ENCODE measurements at places on chromosomes 2 and 18. TPM values are rescaled to one million over a fixed set of nuclear protein-coding genes. Genes with fewer than 3 reads are reported as not detected.

The SOS1 gene
- polyA plus RNA-seq: 12.5 TPM

The RAB17 gene
- polyA plus RNA-seq: not detected

The IL1F10 gene
- polyA plus RNA-seq: not detected

The FHOD3 gene
- not detected for polyA plus RNA-seq

The SP110 gene
- 86.4 TPM for polyA plus RNA-seq

GRCh38 chr2:179661986-179662385 is 199.4 kb downstream of the ZNF385B start:
- DNase-seq: no peak

DNA sequence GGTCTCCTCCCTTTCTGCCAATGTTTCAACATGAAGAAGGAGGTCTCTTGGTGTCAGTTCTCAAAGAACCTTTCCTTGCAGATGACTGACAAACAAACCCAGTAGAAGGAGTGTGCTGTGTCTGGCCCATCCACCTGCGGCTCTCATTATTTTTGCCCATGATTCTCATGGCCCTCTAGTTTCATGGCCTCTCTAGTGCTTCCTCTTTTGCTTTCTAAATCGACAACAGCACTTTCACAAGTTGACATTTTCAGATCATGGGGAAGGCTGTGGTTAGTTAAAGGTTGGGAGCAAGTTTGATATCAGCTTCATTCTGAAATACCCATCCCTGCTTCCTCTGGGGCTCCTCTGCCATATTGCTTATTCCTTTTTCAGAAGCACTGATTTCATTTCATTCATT is 805.2 kb downstream of the SLC4A3 start:
- no peak for DNase-seq

DNA sequence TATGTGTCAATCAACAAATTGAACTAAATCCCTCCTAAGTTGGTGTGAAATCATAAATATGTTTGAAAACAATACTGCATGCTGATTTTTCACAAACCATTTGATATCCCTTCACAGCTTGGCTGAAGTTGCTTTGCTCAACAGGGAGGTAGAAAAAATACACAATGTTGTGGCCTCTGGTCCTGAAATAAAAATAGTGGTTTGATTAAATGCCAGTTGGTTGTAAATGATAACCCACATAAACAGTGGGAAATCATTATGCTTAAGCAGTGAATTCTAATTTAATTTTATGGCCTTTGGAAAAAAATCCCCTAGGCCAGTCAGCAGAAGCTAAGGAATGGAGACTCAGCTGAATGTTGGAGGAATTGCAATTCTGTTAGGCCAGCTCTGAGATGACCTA is 359.4 kb upstream of the CWC22 start:
- DNase-seq: no peak

- no peak for DNase-seq
These were observed 91.1 kb downstream of the RBMS1 start for GRCh38 chr2:160402501-160402900.

DNA sequence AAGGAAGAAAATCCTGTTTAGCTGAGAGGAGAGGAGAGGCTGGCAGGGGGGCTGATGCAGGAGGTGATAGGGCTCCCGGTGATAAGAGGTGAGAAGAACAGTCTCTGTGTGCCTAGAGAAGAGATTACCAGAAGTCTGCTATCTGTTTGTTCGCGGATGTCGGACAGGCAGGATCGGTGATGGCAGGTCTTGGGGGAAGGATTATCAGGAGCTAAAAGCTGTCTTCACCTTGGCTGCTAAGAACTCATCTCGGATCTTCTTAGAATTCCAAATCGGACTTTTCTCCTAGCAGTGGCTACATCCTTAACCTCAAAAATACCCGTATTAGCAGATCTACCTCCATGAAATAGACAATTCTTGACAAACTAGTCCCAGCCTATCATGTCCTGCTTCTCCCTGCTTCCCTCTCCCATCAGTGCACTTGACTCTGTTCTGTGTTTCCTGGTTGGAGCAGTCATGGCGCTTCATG is 282.1 kb upstream of the TRIB2 start:
- DNase-seq: no peak

GRCh38 chr2:96207073-96207773 is 1.4 kb downstream of the STARD7 start:
- DNase-seq: no peak

DNA sequence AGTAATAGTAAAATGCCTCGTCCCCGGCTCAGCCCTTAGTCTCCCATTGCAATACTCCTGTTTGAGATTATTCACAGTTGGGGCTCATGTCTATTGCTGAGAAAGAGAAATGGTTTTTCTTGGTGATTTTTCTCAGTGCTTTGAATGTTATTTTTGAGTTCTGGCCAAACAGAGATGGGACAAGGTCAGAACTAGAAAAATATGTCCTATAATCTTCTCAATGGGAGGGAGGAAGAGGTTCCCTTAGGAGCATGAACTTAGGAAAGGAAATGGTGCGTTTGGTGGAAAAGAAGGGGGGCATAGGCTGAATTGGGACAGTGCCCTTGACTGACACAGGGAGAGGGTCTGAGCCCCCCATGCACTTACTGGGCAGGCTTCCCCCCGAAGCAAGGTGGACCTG is 133.8 kb downstream of the AGAP1 start:
- no peak for DNase-seq

DNA sequence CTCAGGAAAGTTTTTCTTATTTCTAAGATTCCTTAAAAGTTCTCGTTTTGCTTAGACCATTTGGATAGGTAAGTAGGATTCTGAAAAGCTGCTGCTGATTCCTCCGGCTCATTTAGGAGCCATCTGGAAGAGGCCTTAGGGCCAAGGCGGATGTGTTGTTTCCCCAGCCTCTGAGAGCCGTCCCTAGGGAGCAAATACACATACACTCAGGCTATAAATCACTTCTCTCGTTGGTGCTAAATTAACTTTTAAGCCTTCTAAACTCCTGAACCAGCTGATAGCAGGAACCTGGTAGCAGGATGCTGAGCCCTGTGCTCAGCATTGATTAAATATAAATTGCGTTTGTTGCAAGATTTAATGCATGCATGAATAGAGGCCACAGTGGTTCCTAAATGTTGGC is 109.8 kb downstream of the ADCYAP1 start:
- DNase-seq: no peak

GRCh38 chr18:22170421-22171257 is 1.2 kb downstream of the GATA6 start:
- no peak for DNase-seq

DNA sequence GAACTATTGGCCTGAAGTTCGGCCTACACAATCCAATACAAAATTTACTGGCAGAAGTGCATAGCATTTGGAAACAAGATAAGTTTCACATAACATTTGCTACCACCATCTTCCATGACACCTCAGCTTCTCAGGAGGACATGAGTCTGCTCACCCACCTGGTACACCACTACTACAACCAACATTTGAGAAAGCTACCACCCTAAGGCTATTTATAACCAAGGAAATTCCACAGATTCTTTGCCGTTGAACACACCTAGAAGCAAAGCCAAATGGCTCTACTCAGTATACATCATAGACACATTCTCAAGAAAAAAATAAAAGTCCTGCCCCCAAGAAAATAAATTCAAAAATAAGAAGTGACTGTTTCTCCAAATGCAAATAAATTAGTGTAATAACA is 145.3 kb downstream of the SPAG16 start:
- no peak for DNase-seq

- peak; percentile 58 for DNase-seq
These were observed 38.3 kb downstream of the PAPOLG start for GRCh38 chr2:60794271-60794863.
